ENCODE measurements at places on chromosomes 6 and 20.

GRCh38 chr6:149723771-149724417, 6.0 kb upstream of the LATS1 start:
- DNase-seq, result no peak

DNA sequence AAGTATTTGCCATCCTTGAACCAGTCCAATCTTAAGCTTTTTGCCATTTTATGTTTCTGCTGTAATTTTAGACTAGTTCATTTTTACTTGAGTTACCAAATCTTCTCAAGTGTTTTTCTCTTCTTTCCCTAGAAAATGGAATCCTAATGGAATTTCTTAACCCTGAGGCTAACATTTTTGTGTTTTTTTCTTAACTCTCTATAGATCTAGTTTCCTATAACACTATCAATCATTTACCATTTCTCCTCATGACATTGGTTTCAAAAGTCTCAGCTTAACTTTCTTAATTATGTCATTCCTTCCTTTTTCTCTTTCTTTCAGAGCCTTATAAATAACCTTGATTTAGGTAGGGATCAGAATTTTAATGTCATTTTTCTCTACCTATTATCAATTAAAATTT, 54.8 kb downstream of the SENP6 start:
- DNase-seq, result no peak

DNA sequence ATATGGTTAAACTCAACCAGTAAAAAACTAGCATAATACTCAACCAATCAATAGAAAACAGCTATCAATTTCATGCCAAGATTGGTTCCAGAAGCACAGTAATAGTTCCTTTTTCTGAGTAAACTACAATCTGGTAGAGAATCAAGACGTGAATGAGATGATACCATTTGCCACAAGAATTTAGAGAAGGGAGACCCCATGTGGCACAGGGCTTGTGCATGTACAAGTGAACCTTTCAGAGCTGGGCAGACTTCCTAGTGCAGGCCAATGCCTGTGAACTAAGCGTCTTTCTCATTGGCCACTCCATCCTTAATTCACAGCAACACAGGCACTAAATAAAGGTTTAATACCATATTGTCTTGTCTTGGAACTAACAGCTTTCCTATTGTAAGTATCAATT, 213.5 kb downstream of the RFPL4B start:
- no peak for DNase-seq

DNA sequence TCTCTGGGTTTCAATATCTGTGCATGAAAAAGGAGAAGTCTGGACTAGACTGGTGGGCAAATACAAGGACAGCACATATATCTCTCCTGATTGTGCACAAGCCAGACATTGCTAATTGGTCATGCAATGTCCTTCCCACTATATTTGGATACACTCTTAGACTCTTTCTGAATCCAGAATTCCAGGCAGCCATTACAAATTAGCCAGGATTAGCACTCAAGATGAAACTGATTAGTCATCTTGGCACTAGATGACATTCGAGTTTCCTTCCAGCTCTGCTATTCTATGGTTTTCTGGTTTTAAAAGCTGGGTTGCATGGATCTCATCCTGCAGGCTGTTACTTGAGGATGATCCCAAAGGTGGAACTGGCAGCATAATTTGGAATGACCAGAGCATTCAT, 73.2 kb downstream of the SCP2D1 start:
- no peak for DNase-seq

GRCh38 chr6:127486934-127487333, 27.7 kb upstream of the KIAA0408 start:
- no peak for DNase-seq

GRCh38 chr20:51750037-51750769, 18.0 kb downstream of the ATP9A start:
- DNase-seq, result no peak

DNA sequence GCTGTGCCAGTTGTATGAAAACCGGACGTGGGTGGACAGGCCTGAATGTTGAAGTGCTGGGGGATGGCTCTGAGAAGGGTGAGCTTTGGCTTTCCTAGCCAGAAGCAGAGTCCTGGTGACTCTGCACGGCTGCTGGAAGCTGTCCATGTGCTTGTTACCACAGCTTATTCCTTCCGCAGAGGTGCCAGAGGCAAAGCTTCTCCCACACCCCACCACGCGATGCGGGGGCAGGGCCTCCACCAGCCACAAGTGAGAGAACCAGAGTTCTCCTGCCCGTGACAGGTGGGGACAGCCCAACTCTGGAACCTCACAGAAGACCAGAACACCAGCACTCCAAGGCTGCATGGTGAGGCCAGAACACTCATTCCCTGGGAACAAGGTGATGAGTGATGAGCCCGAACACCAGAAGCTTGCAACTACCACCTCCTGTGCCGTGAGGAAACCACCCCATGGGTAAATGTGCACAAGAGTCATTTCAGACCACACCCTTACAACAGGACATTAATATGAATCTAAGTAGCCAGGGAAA, 36.7 kb downstream of the JAG1 start:
- no peak for DNase-seq

DNA sequence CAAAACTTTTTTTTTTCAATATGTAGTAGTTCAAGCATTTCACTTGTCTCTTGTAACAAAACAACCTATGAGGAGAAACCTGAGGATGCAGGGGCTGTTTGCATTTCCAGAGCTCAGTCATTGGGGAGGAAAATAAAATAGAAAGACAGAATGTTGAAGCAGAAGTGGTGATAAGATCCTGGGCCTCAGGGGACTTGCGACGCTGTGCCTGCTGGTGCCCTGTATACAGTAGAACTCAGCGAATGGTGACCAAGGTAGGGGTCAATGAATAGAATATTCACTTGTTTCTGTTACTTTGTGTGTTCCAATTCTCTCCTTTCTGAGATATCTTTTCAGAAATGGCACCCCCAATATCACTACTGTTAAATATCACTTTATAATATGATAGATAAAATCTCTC, 271.6 kb downstream of the FARS2 start:
- DNase-seq, result no peak

DNA sequence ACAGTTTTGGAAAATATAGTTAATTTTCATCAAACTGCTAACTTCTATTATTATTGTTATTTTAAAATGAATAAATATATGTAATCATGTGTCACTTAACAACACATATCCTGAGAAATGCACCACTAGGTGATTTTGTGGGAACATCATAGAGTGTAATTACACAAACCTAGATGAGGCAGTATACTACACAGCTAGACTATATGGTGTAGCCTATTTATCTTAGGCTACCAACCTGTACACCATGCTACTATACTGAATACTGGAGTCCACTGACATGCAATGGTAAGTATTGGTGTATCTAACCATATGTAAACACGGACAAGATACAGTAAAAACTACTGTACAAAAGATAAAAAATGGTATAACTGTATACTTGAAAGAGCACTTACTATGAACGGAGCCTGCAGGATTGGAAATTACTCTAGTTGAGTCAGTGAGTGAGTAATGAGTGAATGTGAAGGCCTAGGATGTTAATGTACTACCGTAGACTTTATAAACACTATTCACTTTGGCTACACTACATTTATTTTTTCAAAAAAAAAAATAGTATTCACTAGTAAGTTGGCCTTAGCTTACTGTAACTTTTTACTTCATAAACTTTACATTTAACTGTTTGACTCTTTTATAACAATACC, 72.4 kb downstream of the ASCC3 start:
- no peak for DNase-seq

DNA sequence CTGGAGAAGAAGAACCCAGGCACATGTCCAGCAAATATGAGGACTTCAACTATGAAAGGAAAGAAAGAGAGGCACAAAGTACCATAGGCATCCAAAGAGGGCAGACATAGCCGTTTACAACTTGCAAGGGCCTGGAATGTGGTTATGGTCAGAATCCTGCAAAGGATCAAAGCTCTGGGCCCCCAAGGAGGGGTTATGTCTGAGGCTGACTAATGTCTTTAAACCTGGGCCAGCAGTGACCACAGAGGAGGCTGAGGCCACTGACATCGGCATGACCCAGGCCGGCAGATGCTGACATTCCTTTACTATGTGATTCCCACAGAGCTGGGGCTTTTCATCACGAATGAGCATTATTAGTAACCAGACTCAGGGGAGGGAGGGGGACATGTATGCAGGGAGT, 861.1 kb downstream of the DHX35 start:
- no peak for DNase-seq

- no peak for DNase-seq
These were observed 8.8 kb downstream of the SLC9A8 start for GRCh38 chr20:49821381-49821780.

GRCh38 chr20:15012566-15012965, 675.2 kb upstream of the FLRT3 start:
- no peak for DNase-seq

GRCh38 chr6:77097940-77098339, 365.4 kb downstream of the HTR1B start:
- no peak for DNase-seq

DNA sequence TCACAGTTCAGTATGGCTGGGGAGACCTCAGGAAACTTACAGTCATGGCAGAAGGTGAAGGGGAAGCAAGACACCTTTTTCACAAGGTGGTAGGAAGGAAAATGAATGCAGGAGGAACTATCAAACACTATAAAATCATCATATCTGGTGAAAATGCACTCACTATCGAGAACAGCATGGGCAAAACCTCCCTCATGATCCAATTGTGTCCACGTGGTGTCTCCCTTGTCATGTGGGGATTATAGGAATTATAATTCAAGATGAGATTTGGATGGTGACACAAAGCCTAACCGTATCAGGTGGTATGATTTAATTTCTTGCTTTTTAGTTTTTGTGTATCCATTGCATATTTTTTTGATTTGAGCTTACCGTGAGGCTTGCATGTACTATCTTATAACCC, 133.2 kb upstream of the SYNCRIP start:
- no peak for DNase-seq

DNA sequence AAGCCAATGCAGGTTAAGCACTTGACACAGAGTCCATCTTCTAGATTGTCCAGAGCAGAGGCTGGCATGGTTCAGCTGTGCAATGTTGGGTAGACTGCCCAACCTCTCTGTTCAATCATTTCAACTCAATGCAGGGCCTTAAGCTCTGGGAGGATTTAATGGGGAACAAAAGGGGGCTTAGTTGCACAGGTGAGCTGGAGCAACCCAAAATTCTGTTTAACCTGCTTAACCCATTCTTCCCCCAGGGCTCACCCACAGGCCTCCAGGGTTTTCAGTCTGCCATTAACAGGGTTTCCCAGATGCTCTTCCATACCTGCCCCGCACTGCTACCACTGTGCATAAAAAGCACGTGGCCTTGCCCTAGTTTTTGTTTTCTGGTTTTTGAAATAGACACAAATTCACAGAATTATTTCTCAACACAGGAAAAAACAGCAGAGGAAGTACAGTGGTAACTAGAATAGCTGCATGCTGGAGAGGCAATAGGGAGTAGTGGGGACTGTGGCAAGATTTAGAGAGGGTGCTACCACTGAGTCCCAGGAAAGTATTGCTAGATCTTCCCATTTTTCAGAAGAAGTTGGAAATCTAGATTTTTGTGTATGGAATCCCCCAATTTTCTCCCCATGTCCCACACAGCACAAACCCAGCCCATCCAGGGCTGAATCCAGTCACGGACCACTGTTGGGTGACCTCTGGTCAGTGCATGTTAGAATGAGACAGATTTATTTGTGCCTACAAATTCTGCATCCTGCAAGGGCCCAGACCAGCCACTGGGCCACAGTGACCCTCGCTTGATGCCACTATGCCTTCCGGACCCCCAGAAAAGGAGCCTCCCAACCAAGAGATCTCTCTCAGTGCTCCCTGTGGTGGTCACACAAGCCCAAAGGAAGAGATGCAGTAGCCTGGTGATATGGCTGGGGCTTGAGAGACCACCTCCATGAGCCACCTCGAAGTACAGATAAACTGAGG, 4.6 kb downstream of the PTGIS start:
- no peak for DNase-seq

GRCh38 chr6:31577579-31577966, 2.2 kb downstream of the TNF start:
- DNase-seq, result no peak

- DNase-seq, result no peak
These were observed 133.1 kb upstream of the FOXA2 start for GRCh38 chr20:22717466-22717865.

GRCh38 chr6:137903933-137904821, 37.1 kb downstream of the TNFAIP3 start:
- DNase-seq, result peak; percentile 4

- DNase-seq, result no peak
These were observed 26.4 kb upstream of the PTGIS start for GRCh38 chr20:49594143-49594930.

DNA sequence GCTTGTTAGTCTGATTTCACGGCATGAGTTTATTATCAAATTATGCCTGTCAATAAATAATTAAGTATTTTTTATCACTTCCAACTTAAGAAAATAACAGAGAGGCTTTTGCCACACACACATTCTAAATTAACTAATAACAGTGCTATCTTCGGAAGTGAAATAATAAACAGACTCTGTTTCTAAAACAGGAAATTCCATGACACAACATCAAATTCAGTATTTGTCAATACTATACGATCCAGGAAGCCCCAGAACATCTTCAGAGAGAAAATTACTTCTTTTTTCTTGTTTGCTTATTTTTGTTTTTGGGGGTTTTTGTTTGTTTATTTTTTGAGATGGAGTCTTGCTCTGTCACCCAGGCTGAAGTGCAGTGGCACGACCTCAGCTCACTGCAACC, 150.7 kb upstream of the PRDM1 start:
- no peak for DNase-seq

GRCh38 chr6:44628347-44628746, 240.8 kb downstream of the CDC5L start:
- no peak for DNase-seq

DNA sequence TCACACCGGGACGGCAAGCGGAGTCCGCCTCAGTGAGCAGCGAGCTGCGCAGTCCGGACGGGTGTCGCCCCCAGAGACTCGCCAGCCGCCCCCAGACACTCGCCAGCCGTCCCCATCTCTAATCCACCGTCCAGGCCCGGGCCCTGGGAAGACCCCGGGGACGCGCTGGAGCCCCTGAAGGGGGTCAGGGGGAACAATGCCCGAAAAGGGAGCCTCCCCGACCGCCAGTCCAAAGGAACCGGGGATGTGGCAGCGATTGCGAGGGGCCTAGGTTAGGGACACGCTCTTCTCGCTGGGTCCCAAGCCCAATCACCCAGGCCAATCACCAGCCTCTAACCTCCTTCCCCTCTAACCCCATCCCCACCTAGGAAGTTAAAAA, 33.1 kb downstream of the TFAP2A start:
- no peak for DNase-seq

GRCh38 chr20:17655865-17656479, 26.1 kb downstream of the RRBP1 start:
- no peak for DNase-seq
